HFFc6 (cell line): ENCODE measurements at places on chromosomes 3 and 15.
A peak's percentile ranks its signal among the peaks of the same experiment; 100 is the strongest.

DNA sequence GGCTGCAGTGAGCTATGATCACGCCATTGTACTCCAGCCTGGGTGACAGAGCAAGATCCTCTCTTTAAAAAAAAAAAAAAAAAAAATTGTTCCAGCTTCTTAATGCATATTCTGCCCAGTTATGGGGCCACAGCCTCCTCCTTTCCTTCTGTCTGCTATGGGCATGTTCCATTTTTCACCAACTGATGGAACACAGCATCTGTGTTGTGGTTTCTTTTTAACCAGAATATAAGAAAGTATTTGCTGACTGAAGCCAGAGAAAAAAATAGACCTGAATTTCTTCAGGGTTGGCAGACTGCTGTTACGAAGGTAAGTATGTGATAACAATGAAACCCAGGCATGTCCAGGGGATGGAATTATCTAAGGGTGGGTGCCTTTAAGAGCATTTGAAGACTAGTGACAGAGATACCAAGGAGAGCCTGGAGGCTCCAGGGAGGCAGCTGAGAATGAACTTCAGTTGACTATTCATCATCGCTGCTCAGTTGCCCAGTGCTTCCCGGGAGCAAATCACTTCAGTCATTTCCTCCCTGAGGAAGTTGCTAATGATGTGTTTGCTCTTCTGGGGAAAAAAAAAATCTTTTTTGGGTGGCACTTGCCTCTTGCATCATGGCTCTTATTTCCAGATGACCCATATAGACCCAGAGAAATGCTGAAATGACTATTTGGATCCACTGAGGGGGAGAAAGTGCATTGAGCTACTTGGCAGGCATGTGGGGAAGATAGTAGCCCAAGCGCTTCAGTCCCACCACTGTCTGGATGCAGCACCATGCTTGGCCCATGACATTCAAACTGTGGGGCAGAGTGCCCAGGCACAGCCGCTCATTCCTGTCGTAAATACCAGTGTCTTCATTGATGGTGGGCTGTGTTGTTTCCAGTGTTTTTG is 14.5 kb downstream of the NCBP2 start:
- no peak for DNase-seq

GRCh38 chr3:193029800-193030199 is 112.1 kb upstream of the MB21D2 start:
- DNase-seq = no peak

DNA sequence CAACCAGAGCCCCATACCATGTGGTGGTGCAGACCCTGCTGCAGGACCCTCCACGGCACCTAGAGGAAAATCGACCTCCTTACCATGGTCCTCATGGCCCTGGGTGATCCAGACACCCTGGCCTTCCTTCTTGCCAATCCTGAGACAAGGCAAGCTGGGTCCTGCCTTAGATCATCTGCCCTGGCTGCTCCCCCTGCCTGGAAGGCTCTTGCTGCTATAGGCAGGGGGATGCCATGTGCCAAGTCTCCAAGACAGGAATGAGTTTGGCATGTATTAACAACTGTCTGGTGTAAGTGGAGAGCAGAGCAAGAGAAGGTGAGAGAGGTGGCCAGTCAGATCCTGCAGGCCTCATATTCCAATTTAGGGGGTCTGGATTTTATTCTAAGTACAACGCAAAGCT is 7.5 kb downstream of the HEG1 start:
- no peak for DNase-seq

GRCh38 chr3:184335291-184335660 is 2.1 kb upstream of the FAM131A start:
- no peak for DNase-seq

DNA sequence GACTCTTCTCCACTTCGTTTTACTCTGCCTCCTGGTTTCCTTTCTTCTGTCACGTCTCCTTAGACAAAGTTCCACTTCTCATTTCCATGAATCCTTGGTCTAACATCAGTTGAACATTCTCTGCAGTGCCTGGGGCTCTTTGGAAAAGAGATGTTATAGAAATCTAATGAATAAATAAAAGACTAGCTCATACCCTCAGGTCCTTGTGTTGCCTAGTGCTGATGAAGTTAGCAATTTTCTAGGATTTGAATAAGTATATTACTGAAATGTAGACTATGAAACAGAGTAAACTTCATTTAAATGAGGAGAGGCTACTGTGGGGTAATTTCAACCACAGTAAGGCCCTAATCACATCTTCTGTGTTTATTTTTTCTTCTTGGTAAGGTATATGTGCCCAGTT is 146.9 kb upstream of the CADPS start:
- DNase-seq = no peak

DNA sequence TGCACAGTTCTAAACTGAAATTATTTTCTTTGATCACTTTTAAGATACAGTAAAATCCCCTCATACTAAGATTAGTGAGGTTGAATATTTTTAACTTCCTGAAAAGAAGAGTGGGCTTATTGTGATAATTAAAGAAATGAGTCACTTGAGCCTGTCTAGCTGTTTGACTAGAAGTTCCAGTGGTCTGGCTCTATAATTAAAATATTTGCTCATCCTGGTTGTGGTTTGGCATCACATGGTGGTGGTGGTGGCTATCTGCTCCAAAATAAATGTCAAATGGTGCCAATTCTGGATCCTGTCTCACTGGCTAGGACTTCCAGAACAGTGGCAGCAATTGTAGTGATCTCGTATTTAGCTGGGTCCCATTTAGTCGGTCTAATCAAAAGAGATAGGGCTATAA is 8.6 kb upstream of the TEX9 start:
- peak; percentile 12 for DNase-seq

DNA sequence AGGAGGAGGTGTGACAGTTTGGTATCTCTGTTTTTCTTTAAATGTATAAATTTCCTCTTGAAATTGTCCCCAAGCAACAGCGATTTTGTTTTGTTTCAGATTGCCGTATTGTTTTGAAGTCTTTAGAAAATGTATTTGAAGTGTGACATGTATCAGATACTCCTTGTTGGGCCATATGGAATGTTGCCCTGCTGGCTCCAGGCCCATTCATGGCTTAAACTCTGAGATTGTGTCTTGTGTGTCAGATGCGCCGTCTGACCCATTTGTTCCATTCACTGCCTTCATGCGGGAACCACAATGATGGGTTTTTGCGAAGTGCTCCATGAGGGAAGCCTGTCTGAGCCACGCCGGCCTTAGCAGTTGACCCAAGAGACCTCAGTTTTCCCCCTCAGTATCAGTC is 75.2 kb upstream of the ADAMTSL3 start:
- DNase-seq = no peak

GRCh38 chr3:45075821-45076625 is 49.9 kb downstream of the CLEC3B start:
- no peak for DNase-seq

DNA sequence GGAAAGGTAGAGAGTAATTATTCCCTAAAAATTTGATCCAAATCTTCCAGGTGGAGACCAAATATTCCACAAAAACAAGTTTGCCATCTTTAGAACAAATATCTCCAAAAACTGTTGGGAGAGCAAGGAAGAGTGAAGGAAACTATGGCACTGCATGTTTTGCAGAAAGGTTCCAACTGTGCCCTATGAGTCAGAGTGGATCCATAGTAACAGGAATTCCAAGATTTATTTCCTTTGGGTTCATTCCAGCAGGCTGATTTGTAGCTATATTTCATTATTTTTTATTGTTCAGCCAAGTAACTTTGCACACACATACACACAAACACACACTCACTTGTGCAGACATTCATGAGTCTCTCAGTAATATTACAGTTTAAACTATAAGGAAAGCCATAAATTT is 459.7 kb upstream of the EPHA6 start:
- no peak for DNase-seq

DNA sequence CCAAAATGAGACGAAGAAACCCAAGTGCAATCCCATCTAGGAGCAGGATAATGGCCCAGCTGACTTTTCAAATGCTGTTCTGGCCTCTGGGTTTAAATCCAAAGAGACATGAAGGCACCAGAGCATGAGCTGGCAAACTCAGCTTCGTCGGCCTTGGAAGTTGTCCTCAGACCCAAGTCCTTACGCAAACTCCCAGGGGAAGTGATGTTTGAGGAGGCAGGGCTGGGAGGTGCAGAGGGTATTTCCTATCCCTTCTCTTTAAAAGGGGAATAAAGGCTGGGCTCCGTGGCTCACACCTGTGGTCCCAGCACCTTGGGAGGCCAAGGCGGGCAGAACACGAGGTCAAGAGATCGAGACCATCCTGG is 68.9 kb upstream of the HERC1 start:
- DNase-seq = no peak

DNA sequence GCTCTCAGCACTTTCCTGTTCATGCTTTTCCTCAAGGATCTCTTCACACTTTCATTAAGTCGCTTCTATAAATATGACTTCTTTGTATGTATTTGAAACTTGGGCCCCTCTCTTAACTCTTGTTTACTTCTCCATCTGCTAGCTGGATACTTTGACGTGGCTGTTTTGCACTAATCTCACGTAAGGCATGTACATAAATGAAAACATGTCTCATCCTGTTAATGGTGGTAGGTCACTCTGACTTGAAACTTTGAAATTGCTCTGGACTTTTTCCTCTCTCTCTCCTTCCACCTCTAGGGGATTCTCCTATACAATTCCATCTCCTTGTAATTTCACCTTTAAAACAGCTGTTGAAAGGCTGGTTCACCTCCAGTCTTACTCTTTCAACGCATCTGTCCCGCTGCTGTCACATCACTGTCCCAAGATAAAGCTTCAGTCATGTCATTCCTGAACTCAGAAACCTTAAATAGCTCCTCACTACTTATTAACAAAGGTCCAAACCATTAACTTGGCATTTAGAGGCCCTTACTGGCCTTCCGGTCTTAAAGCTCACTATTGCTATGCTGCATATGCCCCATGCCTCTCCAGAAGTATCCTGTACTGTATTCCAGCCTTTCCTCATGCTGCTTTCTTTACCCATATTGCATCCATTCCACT is 1.2 kb downstream of the BLOC1S6 start:
- DNase-seq = no peak

- DNase-seq = peak; percentile 51
These were observed 96.0 kb downstream of the LRRK1 start for GRCh38 chr15:101014921-101015841.

DNA sequence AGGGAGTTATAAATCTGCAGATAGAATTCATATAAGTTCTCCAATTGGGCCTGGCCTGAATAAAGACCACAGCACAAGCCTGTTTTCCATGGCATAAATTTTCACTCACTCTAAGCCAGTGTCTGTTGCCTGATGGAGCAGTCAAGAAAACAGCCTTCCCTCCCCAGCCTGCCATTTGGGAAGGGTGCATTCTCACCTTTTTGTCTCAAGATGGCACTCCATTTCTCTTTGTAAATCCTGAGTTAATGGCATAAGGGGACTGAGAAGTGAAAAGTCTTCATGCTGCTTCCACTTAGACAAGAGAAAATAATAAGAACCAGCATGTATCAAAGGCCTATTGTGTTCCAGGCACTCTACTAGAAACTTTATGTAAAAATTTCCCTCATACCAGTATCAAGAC is 115.6 kb upstream of the MANF start:
- no peak for DNase-seq

- DNase-seq = no peak
These were observed 7.8 kb downstream of the DLL4 start for GRCh38 chr15:40936709-40937666.

GRCh38 chr3:46943237-46944187 is 33.0 kb downstream of the CCDC12 start:
- DNase-seq = no peak

DNA sequence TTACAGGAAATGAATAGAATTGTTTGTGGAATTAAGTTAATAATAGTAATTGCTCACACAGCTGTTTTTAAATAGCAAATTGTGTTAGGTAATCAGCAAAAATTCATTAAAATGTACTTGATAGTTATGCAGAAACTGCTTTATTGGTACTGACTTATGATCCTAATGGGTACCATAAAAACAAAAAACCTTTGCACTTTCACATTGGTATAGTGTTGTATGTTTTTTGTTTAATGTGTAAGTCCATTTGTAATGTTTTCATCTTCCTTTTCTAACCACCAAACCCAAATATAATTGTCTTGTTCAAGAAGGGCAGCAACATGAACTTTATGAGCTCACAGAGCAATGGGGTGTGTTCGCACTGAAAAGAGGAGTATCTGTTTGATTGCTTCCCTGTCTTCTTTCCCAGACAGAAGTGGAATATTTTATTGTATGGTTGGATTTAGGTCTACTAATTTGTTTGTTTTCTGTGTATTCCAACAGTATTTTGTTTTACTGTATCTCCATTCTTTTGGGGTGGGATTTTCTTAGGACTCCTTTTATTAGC is 135.8 kb downstream of the TCF12 start:
- no peak for DNase-seq

- DNase-seq = peak; percentile 73
These were observed 134.4 kb downstream of the TMCO5A start for GRCh38 chr15:38068626-38069391.

GRCh38 chr15:45091576-45091975 is 22.4 kb downstream of the DUOX2 start:
- DNase-seq = no peak

DNA sequence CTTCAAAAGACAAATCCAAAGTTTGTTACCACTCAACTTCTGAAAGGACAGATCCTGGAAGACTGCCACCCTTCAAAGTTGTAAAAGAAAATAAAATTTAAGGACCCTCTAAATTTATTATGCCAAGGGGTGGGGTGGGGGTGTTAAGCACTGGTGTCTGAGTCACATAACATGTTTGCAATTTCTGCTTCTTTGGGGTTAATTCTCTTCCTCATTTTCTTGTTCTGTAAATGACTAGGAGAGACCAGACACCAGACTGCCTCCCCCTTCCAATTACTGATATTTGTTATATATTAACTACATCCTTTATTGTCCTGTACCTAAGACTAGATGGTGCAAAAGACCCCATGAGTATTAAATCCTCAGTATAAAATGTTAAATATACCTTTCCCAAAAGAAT is 242.8 kb downstream of the ZNF385D start:
- no peak for DNase-seq

- no peak for DNase-seq
These were observed 123.5 kb upstream of the CRBN start for GRCh38 chr3:3302964-3303363.

GRCh38 chr3:86792316-86792715 is 198.6 kb downstream of the VGLL3 start:
- no peak for DNase-seq

DNA sequence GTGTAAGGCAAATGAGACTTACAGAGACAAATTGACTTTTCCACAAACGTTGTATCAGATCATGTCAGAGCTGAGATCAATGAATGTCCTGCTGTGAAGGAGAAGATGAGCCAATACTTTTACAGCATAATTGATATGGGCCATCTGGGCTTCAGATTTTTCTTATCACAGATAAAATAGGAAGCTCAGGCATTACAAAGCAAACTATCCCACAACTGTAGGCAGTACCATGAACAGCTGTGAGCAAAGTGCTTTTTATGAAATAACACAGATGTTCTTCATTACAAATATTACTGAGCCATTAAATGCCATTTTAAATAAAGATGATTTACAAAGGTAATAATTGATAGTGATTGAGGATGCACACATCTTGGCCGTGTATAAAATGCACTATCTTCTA is 852.3 kb downstream of the OTOL1 start:
- DNase-seq = no peak

GRCh38 chr15:52784799-52785671 is 5.1 kb downstream of the ONECUT1 start:
- DNase-seq = no peak
